ENCODE measurements at places on chromosomes 6 and 20.

DNA sequence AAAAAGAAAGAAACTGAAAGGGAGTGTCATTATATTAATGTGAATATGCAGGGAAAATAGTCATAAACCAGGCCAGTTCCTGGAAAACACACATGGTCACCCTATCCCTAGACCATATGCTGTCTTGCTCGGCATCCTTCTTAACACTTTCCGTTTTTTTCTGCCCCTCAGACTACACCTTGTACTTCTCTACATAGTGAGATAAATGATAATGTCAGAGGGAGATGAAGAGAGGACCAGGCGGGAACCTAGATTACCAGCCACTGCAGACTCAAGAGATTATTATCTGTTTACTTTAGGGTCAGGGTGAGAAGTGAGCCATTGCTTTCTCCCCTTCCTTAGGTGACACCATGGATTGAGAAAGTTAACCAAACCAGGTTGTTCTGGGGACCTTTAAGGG is 3.7 kb upstream of the RPP21 start:
- no peak for DNase-seq

GRCh38 chr6:31763619-31763940 is 1.1 kb downstream of the SAPCD1 start:
- no peak for DNase-seq

DNA sequence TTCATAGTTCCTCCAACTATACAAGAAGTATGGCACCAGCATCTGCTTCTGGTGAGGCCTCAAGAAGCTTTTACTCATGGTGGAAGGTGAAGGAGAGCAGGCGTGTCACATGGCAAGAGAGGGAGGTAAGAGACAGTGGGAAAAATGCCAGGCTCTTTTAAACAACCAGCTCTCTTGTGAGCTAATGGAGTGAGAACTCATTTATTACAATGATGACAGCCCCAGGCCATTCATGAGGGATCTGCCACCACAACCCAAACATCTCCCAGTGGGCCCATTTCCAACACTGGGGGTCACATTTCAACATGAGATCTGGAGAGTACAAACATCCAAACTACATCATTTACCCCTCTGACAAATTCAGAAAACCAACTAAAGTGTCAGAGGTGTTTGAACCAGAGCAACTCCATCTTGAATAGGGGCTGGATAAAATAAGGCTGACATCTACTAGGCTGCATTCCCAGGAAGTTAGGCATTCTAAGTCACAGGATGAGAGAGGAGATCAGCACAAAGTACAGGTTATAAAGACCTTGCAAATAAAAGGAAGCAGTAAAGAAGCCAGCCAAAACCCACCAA is 2.2 kb upstream of the UBD start:
- no peak for DNase-seq

DNA sequence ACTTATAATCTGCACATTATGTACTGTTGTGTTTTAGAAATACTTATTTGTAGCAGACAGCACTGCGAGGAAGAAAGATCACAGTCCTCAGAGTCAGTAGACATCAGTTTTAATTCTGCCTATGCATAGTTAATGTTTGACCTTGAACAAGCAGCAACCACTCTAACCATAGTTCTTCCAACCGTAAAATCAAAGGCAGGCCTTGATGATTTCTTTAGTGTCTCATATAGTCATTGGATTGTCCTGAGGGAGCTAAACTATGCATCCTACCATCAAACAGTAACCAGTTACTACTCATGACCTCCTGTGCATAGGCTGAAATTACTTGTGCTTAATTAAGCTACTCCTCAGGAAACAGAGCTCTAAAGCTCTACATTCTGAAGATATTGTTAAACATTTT is 294.8 kb upstream of the STXBP5 start:
- DNase-seq = no peak
